Activated T-helper 2 cell treated with anti-CD3 and anti-CD28 coated beads, Interferon-gamma antibody, Interleukin-2, Interleukin-4, amounts not matched to agents 10 μg/mL and 5 μg/mL and 100 μg/mL, durations not matched to agents 14 hours and 24 hours and 36 hours (primary cell): ENCODE measurements at places on chromosomes 1 and 21. TPM values are rescaled to one million over a fixed set of nuclear protein-coding genes. Genes with fewer than 3 reads are reported as not detected.

The PLEKHN1 gene
- 3.7 and 4.0 TPM in 2 replicates for total RNA-seq

The CDC20 gene
- 125 and 128 TPM in 2 replicates for total RNA-seq

GRCh38 chr1:225735252-225736149 is 42.1 kb upstream of the SRP9 start:
- H3K4me1 ChIP-seq = no peaks in the 10 kb centered on the region
- H3K27me3 ChIP-seq = peaks cover 2% of the 10 kb centered on the region
- DNase-seq = no peak
- no peak overlapping the region for H3K4me3 ChIP-seq
- no peaks in the 10 kb centered on the region for H3K36me3 ChIP-seq

GRCh38 chr1:163875927-163876320 is 554.2 kb downstream of the NUF2 start:
- H3K27me3 ChIP-seq = no peaks in the 10 kb centered on the region
- no peak overlapping the region for H3K4me3 ChIP-seq
- no peaks in the 10 kb centered on the region for H3K36me3 ChIP-seq
- DNase-seq = no peak
- no peaks in the 10 kb centered on the region for H3K4me1 ChIP-seq

DNA sequence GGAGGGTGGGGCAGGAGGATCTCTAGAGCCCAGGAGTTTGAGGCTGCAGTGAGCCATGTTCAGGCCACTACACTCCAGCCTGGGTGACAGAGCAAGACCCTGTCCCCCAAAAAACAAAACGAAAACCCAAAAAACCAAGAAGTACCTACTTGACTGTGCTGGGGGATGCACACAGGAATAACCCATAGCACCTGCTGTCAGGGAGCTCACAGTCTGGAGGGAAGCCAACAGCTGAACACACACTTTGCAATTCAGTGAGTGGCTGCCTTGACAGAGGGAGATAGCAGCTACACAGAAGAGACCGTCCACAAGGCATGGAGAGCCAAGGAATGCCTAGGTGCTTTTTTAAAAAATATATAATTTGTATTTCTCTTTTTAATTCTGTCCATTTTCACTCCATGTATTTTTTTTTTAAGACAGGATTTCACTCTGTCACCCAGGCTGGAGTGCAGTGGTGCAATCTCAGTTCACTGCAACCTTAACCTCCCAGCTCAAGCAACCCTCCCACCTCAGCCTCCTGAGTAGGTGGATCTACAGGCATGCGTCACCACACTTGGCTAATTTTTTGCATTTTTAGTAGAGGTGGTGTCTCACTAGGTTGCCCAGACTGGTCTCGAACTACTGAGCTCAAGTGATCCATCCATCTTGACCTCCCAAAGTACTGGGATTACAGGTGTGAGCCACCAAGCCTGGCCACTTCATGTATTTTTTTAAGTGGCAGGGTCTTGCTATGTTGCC is 68.7 kb downstream of the NID1 start:
- H3K36me3 ChIP-seq = peaks cover 5% of the 10 kb centered on the region
- DNase-seq = no peak
- H3K27me3 ChIP-seq = no peaks in the 10 kb centered on the region
- H3K27ac ChIP-seq = peak overlapping the region; percentile 57

DNA sequence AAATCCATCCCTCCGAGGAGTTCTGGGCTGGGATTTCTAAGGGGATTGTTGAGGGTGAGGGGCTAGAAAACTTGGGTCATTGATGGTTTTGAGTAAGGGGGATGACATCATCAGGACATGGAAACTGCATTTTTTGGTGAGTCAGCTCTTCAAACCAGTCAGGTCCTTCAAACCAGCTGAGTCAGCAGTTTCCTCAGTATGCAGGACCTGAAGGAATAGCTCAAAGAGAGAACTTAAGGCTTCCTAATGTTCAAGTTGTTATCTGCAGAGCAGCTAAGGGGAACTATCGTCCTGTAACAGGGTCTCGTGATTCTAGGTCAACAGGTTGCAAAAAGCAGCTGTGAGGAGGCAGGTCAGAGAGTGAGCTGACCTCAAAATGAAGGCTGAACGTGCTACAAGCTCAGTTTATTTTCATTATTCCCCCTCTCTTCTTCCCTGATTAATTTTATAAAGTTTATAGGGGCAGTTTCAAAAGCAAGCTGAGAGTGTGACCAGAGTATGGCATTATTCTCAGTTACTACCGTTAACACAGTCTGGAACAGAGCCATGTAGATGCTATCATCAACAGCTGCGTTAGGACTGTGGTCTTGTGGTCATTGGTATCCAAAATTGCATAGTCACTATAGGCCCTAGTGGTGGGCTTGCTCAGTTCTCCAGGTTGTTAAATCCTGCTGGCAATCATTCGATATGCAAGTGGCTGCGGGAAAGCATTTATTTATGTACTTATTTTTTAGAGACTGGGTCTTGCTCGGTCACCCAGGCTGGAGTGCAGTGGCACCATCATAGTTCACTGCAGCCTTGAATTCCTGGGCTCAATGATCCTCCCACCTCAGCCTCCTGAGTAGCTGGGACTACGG is 10.7 kb upstream of the SDC3 start:
- H3K4me3 ChIP-seq = no peak overlapping the region
- H3K27ac ChIP-seq = no peak overlapping the region
- H3K27me3 ChIP-seq = peaks cover 10% of the 10 kb centered on the region
- no peaks in the 10 kb centered on the region for H3K36me3 ChIP-seq
- H3K4me1 ChIP-seq = peaks cover 4% of the 10 kb centered on the region
- no peak for DNase-seq

The KIF26B gene
- total RNA-seq = 0.28 and 0.37 TPM in 2 replicates

The SDF4 gene
- 161 and 164 TPM in 2 replicates for total RNA-seq

The TBX15 gene
- total RNA-seq = not detected in 2 replicates

DNA sequence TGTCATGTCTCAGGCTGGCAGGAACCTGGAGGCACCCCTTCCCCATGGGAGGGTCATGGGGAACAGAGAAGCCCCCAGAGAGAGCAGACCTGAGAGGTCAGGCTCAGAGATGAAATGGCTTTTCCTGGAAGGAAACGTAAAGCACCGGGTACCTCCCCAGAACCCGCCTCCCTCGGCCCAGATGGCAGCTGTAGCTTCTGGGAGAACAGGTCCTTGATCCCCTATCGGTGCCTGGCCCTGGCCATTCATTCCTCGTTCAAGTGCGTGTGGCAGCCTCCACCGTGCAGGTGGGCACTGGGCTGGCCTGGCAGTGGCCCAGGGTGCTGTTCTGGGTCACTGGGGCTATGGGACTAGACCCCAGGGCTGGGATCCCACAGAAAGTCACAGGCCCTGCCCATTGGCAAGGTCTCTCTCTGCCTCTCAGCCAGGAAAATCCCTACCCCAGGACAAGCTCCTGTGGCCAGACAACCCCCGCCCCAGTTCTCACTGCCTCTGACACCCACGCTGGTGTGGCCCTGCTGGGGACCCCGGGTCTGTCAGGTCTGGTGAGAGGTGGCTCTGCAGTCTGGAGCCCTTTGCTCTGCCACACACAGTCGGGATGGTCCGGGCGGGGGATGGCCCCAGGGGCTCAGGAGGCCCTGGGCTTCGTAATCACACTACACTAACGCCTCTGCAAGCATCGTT is 183.2 kb upstream of the VAMP3 start:
- no peaks in the 10 kb centered on the region for H3K36me3 ChIP-seq
- H3K4me3 ChIP-seq = no peak overlapping the region
- no peaks in the 10 kb centered on the region for H3K4me1 ChIP-seq
- no peak for DNase-seq

- no peak overlapping the region for H3K4me3 ChIP-seq
- no peak for DNase-seq
- H3K36me3 ChIP-seq = no peaks in the 10 kb centered on the region
- peaks cover 3% of the 10 kb centered on the region for H3K4me1 ChIP-seq
- H3K27me3 ChIP-seq = peaks cover 10% of the 10 kb centered on the region
Measured at GRCh38 chr1:199399996-199400724, 627.4 kb upstream of the NR5A2 start.

The ZBTB8A gene
- 0.90 and 0.96 TPM in 2 replicates for total RNA-seq

The EFNA1 gene
- 0.18 and 0.39 TPM in 2 replicates for total RNA-seq

DNA sequence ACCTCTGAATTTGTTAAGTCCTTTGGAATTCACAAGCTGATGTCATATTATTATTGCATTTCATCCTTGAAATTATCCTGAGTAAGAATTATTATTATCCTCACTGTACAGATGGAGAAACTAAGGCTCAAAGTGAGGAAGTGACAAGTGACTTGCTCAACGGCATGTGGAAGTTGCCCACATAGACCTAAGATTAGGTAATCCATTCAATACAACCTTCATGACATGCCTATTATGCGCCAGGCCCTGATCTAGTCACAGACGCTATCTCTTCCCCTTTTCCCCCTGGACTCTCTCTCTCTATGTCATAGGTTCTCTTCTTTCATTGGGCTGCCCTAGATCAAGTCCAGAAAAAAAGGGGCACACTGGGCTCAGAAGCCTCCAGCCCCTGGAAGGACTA is 84.9 kb upstream of the KCNK2 start:
- no peaks in the 10 kb centered on the region for H3K4me1 ChIP-seq
- H3K4me3 ChIP-seq = no peak overlapping the region
- no peak overlapping the region for H3K27ac ChIP-seq
- no peaks in the 10 kb centered on the region for H3K27me3 ChIP-seq
- H3K36me3 ChIP-seq = no peaks in the 10 kb centered on the region
- DNase-seq = no peak

DNA sequence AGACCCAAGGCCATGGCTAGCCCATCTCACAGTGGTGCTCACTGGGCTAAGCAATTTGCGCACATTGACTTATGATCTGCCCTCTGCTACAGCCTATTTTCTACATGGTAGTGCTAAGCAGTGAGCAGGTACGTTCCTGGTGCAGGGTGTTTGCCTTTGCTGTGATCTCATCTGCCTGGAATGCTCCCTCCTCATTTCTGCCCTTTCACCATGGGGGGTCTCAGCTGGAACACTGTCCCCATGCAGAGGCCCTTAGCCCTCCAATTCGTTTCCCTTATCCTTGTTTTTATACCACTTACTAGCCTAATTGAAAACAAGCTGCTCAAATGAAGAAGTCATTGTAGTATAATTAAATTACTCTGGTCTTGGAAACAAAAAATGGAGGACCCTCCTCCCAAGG is 2.0 kb upstream of the B3GALT5 start:
- peaks cover 30% of the 10 kb centered on the region for H3K27me3 ChIP-seq
- H3K4me1 ChIP-seq = peaks cover 1% of the 10 kb centered on the region
- DNase-seq = no peak
- H3K36me3 ChIP-seq = no peaks in the 10 kb centered on the region
- no peak overlapping the region for H3K4me3 ChIP-seq

- no peaks in the 10 kb centered on the region for H3K4me1 ChIP-seq
- H3K27ac ChIP-seq = no peak overlapping the region
- H3K27me3 ChIP-seq = no peaks in the 10 kb centered on the region
- H3K4me3 ChIP-seq = no peak overlapping the region
- DNase-seq = no peak
Measured at GRCh38 chr1:59903141-59903754, 23.3 kb downstream of the CYP2J2 start.

The TCEA3 gene
- 3.3 and 5.6 TPM in 2 replicates for total RNA-seq

DNA sequence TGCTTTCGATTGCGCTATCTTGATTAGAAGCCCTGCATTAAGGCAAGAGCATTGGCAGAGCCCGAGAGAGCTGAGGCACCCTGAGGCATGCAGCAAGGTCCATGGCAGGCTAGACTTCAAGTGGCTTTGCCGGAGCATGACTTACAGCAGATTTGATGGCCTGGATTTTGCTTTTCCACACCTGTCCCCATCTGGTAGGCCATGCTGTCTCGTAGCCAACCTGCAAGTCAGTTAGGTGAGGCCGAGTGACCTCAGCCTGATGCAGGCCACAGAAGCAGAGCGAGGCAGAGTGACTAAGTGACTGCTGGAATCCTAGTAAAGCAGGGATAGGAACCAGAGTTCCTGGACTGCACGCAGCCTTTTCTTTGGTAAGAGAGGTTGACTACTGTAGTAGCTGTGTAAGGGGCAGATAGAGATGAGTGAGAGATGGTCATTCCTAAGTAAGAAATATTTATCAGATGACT is 148.9 kb downstream of the PBX1 start:
- no peaks in the 10 kb centered on the region for H3K27me3 ChIP-seq
- no peaks in the 10 kb centered on the region for H3K4me1 ChIP-seq
- no peak overlapping the region for H3K4me3 ChIP-seq
- no peaks in the 10 kb centered on the region for H3K36me3 ChIP-seq
- DNase-seq = no peak
- no peak overlapping the region for H3K27ac ChIP-seq

- H3K4me3 ChIP-seq = no peak overlapping the region
- H3K27me3 ChIP-seq = no peaks in the 10 kb centered on the region
- no peaks in the 10 kb centered on the region for H3K36me3 ChIP-seq
- DNase-seq = no peak
- no peak overlapping the region for H3K27ac ChIP-seq
- H3K4me1 ChIP-seq = no peaks in the 10 kb centered on the region
Measured at GRCh38 chr1:177119311-177119710, 45.2 kb downstream of the ASTN1 start.

DNA sequence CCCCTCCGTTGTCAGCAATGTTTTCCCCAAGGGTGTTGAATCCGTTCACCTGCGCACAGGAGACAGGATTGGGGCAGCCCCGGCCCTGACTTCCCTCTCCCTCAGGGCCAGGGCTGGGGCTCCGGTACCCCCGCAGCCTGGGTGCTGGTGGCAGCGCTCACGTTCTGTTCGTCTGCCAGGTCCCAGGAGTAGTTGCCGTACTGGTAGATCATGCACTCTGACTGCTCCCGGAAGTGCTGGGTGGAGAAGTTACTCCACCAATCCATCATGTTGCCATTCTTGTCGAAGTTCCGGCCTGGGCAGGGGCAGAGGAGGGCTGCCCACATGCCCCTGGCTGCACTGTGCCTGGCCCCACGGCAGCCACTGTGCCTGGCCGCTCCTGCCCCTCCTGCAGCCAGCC is 6.1 kb downstream of the PRXL2B start:
- H3K27me3 ChIP-seq = no peaks in the 10 kb centered on the region
- no peak for DNase-seq
- H3K27ac ChIP-seq = no peak overlapping the region
- H3K36me3 ChIP-seq = peaks cover 4% of the 10 kb centered on the region
- peaks cover 2% of the 10 kb centered on the region for H3K4me1 ChIP-seq

The RXRG gene
- not detected in 2 replicates for total RNA-seq

GRCh38 chr1:65625528-65625927 is 167.2 kb upstream of the PDE4B start:
- no peaks in the 10 kb centered on the region for H3K36me3 ChIP-seq
- H3K4me1 ChIP-seq = no peaks in the 10 kb centered on the region
- no peak for DNase-seq
- peaks cover 6% of the 10 kb centered on the region for H3K27me3 ChIP-seq
- H3K27ac ChIP-seq = no peak overlapping the region

DNA sequence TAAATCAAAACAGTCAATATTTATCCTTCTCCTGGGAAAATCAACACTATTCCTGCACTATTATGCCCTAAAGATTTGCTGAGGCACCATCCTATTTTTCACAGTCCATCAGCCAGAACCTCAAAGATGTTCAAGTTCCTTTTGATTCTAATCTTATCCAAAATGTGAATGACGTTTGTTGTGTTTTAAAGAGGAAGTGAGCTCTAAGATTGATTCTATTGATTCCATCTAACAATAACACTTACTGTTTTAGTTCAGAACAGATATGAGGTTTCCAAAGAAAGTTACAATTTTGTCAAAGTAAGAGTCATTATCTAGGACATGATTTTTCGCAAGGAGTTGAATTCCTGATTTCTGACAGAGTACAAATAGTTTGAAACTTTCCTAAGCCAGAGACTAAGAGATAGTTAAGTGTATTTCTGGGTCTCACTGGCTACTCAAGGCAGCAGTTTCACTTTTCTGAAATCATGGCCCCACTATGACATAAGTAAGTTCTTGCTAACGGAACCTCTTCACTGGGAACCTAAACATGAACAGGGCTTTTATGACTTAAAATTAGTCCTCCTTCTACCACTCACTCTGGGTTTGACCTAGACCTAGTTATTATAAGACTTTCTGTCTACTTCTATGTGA is 84.7 kb downstream of the LHX9 start:
- H3K4me1 ChIP-seq = peaks cover 11% of the 10 kb centered on the region
- peaks cover 15% of the 10 kb centered on the region for H3K27me3 ChIP-seq
- H3K36me3 ChIP-seq = no peaks in the 10 kb centered on the region
- no peak overlapping the region for H3K27ac ChIP-seq
- no peak for DNase-seq
- H3K4me3 ChIP-seq = no peak overlapping the region
